ENCODE measurements at places on chromosomes 16 and 17.

DNA sequence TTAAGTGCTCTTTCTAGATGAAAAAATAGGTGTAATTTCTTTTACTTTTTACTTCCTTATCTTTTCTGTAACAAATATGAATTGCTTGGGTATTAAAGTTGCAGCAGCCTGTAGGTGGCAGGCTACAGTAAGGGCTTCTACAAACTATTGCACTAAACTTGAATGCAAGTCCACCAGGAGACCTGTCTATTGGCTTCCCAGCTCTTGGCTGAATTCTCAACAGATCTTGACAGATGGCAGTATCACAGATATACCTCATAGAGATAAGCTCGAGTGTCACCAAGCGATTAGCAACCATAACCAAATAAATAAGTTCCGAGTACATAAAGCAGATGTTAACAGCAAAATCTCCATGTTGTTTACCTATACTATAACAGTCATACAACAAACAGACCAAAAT lies 5.9 kb downstream of the BBS2 start:
- DNase-seq: peak; percentile 58

GRCh38 chr16:5228369-5228768 lies 130.8 kb upstream of the EEF2KMT start:
- DNase-seq: no peak

- DNase-seq: no peak
These were observed 158.2 kb downstream of the AIPL1 start for GRCh38 chr17:6276711-6277110.

DNA sequence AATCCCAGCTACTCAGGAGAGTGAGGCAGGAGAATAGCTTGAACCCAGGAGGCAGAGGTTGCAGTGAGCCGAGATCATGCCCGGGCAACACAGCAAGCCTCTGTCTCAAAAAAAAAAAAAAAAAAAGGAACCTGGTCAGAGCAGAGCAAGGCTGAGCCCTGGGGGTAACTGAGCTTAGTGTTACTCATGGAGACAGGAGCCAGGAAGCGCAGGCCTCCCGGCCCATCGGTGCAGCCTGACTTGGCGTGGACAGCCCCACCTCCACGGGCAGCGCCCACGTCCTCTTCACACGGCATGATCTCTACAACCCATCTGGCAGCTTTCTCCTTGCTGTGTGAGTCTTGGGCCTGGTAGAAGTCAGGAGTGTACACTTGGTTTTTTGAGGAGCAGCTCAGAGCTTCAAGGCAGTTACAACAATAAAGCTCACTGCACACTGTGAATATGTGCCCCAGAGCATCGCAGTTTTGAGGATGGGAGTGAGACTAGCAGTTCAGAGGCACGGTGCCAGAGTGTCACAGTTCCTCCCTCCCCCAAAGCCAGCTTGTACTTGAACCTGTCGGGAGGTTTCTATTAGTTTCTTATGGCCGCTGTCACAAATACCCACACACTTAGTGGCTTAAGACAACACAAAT lies 129.9 kb downstream of the RAP1GAP2 start:
- DNase-seq: no peak

GRCh38 chr16:28321700-28322411 lies 29.5 kb downstream of the SBK1 start:
- DNase-seq: peak; percentile 13

DNA sequence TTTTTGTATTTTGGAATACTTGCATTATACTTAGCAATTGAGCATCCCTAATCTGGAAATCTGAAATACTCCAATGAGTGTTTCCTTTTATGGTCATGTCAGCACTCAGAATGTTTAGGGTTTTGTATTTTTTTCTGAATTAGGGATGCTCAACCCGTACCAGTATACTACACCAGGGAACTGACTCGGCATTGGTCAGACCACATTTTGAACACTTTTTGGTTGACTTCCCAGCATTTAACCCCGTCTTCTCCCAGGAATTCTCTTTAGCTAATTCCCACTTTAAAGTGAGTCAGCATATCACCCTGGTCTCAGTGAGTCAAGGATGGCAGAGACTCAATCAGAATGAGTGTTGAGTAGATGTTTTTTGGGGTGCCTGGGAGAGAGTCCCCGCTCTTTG lies 177.9 kb downstream of the SPECC1 start:
- DNase-seq: no peak

DNA sequence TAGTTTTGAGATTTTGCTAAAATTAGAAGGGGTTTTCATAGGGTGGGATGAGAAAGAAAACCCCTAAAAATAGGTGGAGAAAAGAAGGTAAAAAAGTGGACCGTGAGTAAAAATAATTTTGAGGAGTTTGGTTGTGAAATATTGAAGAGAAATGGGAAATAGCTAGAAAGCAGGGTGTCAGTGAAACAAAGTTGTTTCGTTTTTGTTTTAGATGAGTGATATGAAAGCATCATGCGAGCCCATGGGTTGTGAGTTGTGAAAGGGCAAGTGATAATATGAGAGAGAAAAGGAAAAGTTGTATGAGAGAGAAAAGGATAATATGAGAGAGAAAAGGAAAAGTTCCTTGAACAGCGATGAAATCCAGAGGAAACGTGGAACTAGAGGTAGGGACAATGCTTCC lies 7.3 kb upstream of the SMIM36 start:
- no peak for DNase-seq

DNA sequence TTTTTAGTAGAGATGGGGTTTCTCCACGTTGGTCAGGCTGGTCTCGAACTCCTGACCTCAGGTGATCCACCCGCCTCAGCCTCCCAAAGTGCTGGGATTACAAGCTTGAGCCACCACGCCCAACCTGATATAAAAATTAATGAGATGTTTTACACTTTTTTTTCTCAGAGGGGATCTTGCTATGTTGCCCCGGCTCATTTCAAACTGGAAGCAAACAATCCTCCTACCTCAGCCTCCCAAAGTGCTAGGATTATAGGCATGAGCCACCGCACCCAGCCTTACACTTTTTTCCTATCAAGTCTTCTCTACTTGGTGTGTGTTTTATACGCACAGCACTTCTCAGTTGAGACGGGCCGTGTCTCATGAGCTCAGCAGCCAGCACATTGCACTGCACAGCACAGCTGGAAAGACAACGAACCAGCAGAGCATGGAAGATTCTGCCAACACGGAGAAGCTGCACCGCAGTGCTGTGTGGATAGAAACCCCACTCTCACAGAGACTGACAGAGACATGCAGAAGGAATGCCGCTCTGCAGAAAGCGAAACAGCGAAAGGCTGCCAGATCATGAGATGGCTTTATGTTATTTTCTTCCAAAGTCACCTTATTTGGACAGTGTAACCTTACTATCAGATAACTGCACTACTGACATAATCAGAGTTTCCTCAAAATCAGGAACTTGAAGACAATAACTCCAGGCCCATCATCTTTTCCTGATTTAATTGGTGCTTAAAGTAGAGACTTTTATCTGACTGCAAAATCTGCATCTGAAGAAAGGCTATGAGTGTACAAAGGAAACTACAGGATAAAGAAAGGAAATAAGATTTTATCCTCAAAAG lies 6.5 kb upstream of the QRICH2 start:
- DNase-seq: peak; percentile 58

- no peak for DNase-seq
These were observed 5.1 kb downstream of the ABCA3 start for GRCh38 chr16:2335286-2335895.

- no peak for DNase-seq
These were observed 4.4 kb upstream of the GDPD3 start for GRCh38 chr16:30117768-30118167.

GRCh38 chr17:29591737-29592608 lies 959 bp upstream of the ANKRD13B start:
- peak; percentile 85 for DNase-seq

GRCh38 chr17:3914312-3914670 lies 2.0 kb downstream of the P2RX1 start:
- DNase-seq: no peak

- DNase-seq: peak; percentile 33
These were observed 19.1 kb downstream of the WIPI1 start for GRCh38 chr17:68437979-68438822.

GRCh38 chr17:76107509-76107908 lies 3.9 kb upstream of the EXOC7 start:
- DNase-seq: no peak

- DNase-seq: no peak
These were observed 536 bp downstream of the SLC38A10 start for GRCh38 chr17:81294512-81295030.

GRCh38 chr17:28227316-28228108 lies 91.5 kb upstream of the TMEM97 start:
- no peak for DNase-seq

GRCh38 chr16:28311913-28312312 lies 19.6 kb downstream of the SBK1 start:
- DNase-seq: no peak

DNA sequence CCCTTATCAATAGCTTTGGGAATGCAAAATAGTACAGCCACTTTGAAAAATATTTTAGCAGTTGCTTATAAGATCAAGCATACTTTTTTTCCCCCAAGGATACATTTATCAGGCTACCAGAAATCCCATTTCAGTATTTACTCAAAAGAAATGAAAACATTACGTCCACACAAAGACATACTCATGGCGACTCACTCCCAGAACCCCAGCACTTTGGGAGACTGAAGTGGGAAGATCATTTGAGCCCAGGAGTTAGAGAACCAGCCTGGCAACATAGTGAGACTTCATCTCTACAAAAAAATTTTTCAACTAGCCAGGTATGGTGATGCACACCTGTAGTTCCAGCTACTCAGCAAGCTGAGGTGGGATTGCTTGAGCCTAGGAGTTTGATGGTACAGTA lies 5.9 kb downstream of the SKA2 start:
- DNase-seq: no peak

- peak; percentile 91 for DNase-seq
These were observed 8.1 kb upstream of the KIFC3 start for GRCh38 chr16:57810197-57811031.

DNA sequence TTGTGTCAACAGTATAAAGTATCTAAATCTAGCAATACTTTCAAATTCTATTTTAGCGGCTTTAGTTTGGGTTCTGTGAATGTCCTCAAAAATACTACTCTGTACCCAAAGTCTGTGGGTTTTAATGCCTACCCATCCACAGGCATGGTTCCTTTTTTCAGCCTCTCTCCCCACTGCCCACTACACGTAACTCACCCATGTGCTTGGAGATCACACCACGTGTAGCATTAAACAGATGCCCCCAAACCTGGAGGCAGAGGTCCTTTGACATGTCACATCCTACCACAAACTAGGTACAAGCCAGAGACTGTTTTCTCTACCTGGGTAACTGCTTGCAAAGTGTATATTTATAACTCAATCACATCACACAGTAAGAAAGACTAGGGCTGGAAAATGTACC lies 5.4 kb downstream of the DYNC1LI2 start:
- no peak for DNase-seq

DNA sequence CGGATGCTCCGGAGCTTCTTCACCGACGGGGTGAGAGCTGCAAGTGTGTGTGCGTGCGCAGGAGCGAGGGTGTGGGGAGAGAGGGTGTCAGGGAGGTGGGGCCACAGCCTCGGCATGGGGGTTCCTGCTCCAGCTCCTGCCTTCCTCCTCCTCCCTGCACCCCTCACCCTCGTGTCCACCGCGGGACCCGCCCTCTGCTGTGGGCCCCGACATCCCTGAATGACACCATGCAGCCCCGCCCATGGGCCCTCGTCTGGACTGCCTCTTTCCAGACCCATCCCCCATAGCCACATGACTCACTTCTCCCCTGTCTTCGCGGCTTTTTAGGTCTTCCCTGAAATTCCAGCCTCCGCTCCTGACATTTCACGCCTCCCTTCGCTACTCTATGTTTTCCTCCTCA lies 41.6 kb downstream of the ARHGAP23 start:
- peak; percentile 33 for DNase-seq

DNA sequence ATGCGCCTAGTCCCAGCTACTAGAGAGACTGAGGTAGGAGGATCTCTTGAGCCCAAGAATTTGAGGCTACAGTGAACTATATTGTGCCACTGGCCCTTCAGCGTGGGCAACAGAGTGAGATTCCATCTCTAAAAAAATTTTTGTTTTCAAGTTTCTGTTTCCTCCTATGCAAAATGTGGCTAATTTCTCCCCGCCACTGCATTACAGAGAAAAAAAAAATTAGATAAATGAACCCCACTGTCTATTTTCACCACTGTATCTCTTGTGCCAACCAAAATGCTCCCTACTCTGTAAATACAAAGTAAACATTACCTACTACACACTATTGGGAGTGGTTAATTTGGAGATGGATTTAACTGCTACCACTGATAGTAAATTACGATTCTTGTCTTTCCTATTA lies 2.0 kb downstream of the MARF1 start:
- DNase-seq: no peak

DNA sequence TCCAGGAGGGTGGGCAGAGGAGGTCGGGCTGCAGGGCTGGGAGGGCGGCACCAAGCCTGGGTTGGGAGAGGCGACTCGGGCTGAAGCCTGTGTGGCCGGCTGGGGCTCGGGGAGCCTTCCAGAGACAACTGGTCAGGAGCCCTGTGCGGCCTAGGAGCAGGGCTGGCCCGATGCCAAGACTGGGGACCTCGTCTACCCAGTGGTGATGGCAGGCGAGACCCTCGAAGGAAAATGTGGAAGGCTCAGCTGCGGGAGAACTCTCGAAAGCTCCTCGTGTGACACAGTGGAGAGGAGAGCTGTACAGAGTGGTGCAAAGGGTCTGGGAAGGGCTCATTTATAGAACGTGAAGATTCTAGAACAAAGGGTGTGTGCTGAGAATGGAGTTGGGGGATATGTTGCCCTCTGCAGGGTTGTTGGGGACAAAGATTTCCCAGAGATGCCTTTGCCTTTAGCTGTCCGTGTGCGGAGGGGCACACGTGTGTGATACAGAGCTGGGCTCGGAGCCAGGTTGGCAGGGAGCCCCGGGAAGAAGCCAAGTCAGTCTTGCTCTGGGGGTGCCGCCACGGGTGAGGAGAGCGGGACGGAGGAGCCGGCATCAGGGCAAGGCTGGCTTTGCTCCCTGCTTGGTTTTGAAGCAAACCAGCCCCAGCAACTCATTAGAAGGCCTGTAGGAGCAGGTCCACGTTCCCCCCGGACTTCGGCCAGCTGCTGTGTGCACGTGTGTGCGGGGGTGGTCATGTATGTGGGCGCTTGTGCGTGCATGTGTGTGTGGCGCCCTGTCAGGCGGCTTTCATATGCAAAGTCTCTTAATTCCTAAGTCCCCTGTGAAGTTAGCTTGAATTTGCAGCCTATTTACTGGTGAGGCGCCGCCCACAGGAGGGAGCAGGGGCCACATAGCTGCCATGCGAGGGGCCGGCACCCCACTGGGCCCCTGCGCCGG lies 132.4 kb upstream of the CHMP6 start:
- DNase-seq: peak; percentile 68

- no peak for DNase-seq
These were observed 470.3 kb downstream of the TMEM114 start for GRCh38 chr16:8120001-8120400.

- DNase-seq: no peak
These were observed at the start of gene KRTAP2-4 for GRCh38 chr17:41065829-41066624. Gene KRTAP2-4, minus strand, starts transcription at chr17:41065879. Its CDS starts 34 bp downstream, at chr17:41065845.

Measured in kidney capillary endothelial cell (primary cell).